ENCODE measurements at places on chromosomes 3 and 15.

DNA sequence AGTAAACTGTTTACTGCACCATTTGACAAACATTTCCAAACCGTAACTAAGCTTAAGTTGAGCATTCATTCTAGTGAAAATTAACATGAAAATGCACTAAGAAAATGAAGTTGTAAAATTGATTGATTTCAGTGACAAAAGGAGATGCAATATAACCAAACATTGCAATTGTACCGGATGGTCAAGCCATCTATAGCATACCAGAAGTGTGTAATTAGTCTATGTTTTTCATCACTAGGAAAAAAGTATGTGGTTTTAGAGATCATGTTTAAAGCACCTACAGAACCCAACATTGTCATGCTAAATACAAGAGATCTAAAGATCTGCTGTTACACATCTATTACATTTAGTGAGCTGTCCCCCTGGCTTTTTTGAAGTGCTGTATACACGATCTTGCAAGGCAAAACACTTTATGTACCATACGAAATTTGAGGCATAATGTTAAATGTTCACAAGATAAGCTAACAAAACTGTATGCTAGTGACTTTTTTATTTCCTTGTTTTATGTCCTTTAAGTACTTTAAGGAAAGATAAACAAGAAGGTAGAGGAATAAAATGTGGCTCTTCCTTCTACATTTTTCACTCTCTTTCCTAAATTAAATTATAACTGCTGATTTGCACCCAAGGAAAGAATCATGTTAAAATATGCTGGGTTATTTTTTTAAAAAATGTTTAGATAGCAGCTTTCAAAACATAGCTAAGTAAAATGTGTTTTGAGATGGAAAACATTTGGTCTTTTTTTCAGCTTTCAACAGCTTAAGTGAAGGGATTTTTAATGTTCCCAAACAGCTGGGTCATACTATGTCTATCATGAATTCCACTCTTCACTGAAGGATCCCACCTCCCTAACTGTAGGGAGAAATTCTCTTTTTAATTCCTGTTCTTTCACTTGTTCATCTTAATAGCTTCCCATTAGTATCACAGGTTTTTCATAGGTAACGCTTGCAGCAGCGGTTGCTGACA, 498.0 kb downstream of the MECOM start:
- DNase-seq: no peak

GRCh38 chr3:186988806-186989205, 58.5 kb downstream of the ST6GAL1 start:
- DNase-seq: no peak

DNA sequence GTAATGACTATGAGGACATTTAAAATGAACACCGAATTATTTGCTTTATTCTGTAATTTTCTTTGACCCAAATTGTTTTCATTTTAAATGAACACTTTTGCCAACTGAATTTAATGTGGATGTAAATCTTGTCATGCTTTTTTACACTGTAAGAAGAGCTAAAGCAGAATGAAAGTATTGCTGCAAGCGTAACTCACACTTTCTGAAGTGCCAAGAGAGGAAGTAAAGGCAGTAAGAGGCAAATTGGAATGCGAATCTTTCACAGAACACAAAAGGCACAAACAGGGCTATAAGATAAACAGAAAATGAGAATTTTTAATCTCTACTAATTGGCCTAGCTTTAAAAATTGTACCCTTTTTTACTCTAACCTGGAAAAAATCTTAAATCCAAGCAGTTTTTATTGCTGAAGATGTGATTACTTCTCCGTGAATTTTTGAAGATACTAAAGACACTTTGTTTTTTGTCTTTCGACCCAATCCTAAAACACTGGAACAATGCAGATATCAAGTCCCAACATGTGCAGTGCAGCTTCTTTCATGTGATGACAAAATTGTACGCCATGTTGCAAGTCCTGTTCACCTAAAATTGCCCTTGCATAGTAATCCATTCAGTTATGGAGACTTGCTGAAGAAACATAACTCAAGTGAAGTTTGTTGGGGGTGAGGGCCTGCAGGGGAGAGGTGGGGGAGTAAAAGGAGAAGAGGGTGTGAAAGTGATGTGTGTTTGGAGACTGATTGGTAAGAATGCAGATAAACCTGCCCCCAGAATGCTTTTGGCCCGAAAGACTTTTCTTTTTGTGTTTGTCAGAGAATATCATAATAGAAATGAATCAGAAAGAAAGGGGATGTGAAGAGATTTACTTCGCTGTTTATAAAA, 1.4 kb downstream of the ARID3B start:
- no peak for DNase-seq

GRCh38 chr3:49878686-49879085, 9.0 kb upstream of the CAMKV start:
- DNase-seq: no peak

DNA sequence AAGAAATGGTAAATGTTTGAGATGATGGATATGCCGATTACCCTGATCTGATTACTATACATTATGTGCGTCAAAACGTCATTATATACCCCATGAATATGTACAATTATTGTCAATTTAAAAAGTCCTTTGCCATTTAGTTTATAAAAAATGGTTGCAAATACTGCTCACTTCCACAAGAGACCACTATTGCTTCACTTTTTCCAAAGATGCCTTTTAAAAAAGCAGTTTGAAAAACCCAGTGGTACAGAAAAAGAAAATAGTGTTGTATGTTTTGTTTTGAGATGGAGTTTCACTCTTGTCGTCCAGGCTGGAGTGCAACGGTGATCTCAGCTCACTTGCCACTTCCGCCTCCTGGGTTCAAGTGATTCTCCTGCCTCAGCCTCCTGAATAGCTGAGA, 39.3 kb downstream of the EDEM1 start:
- DNase-seq: no peak

GRCh38 chr3:54069961-54070360, 52.4 kb upstream of the CACNA2D3 start:
- peak; percentile 29 for DNase-seq

GRCh38 chr3:120450600-120451271, at the start of gene FSTL1:
Gene FSTL1, minus strand, starts transcription at chr3:120450992. Its CDS starts 246 bp downstream, at chr3:120450746.
- no peak for DNase-seq

DNA sequence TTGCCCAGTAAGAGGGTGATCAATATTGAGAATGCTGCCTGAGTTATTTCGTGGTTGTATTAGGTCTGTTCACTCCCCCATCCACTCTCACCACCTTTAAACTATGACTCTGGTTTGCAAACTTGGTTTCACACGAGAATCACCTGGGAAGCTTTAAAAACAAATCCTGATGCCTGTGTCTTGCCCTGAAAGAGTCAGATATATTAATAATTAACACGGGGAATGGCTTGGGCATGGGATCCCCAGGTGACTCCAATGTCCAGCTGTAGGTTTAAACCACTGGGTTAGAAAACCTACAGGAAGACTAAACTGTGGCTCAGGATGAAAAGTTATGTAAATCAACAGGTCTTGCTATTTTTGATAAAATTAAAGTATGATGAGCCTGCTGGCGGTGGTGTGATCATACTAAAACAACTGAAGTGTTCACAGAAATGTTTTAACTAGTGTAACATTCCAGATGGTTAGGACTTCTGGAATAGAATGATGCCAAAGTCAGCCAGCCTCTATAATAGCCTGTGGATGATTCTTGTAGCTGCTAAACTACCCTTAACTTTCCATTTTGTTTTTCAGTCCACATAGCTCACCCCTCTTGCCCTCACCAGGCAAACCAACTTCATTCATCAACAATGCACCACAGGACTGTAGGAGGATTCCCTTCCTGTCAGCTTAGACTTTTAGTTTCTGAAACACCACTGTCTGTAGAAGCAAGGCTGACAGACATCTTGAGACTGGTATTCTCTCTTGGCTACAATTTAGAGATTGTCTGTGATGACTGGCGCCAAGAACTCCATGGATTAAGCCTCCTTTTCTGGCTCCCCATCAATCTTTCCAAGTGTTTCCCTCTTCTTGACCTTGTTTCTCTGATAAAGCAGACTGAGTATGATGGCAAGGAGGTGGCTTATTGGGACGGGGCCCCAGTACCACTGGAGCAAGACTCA, 119.1 kb upstream of the ADAMTS9 start:
- DNase-seq: no peak

DNA sequence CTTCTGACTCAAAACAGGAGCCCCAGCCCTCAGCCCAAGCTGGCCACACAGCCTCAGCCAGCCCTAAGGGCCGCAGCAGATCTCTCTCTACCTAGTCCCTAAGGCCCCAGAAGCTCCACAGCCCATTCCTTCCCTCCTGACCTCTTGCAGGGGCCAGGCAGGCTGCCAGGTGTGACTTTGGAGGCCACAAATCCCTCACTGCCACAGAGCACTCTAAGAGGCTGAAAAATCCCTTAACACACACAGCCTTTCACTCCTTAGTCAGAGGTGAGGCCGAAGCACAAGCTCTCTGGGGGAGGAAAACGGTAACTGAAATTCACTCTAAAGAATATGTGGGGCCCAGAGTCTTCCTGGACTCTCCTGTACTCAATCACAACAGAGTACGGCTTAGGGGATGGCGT, 23.3 kb downstream of the LRRC2 start:
- no peak for DNase-seq

DNA sequence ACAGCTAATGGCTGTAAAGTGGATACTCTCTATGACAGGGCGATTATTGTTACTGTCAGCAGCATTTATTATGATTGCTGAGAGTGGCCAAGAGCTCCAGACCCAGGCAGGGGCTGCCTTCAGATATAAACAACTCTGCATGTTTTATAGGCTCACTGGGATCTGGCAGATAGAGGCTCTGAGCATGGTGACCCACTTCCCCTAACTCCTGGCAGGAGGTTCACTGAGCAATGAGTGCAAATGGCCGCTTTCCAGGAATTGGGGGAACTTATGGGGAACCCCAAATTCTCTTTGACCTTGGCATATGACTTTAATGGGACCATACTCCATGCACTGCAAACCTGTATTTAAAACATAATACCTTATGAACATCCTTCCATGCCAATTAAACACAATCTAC, 59.0 kb downstream of the SCN5A start:
- no peak for DNase-seq

DNA sequence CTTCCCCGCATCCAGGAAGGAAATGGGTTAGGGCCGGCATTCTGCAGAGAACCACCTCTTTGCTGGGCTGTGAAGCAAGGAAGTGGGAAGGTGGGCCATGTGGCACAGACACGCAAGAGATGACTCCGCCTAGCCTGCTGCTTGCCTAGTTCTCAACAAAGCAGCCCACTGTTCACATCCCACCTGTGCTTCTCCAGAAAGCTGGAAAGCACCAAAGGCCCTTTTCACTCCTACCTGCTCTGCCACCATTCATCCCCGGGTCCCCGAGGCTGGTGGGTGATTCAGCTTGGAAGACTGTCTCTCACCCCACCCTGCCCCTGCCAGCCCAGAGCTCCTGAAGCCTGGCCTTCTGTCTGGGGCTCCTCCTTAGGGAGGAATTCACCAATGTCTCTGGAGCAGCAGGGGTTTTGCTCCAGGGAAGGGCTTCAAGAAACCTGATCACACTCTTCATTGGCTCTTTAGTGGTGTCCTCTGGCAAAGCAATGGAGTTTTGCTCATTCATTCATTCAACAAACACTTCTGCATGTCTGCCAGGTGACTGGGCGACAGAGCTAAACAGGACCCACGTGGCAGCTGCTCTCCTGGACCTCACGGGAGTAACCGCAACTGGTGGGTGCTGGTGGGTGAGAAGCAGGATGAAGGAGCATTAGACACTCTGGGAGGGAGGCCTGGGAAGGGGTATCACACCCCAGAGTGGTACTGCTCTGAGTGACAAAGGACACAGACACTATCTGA, 145.4 kb upstream of the TLE3 start:
- DNase-seq: no peak

DNA sequence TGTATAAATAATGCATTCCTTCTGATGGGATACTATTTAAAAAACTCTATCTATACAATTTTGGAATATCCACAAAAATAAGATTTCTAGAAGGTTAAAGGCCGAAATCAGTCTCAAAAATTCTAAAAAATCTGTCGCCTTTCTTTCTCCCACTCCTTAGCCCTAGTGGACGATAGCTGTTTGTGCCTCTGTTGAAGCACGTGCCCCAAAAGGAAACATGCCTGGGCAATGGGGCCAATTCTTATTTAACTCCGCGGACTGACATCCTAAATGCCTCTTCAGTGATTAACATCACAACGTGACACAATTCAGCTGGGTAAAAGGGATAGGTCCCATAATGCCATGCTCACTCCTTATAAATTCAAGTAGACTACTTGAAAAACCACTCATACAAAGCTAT, 65.1 kb downstream of the GAP43 start:
- no peak for DNase-seq

GRCh38 chr15:63041974-63042876, at the start of gene TPM1:
Gene TPM1, plus strand, starts transcription at chr15:63042747. Its CDS starts 83 bp downstream, at chr15:63042830.
- DNase-seq: no peak

DNA sequence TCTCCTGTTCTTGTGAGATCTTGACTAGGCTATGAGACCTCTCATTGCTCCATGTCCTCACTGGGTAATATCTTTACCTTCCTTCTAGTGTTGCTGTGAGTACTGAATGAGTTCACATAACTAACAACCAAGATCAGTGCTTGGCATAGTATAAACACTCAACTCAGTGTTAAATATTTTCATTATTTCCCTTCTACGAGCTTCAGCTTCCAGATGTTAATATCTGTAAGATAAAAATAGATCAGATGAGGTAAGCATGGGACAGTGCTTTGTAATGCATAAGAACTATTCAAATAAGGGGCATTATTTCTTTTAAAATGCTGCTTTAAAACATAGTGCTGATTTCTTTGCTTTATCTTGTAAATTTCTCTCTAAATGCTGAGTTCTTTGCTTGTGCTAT, 130.8 kb downstream of the DIPK2A start:
- no peak for DNase-seq

- DNase-seq: no peak
Observed at GRCh38 chr15:98428253-98428989, 219.9 kb upstream of the IGF1R start.

- DNase-seq: no peak
Observed at GRCh38 chr3:46921041-46921440, 43.5 kb downstream of the PTH1R start.

- DNase-seq: no peak
Observed at GRCh38 chr15:39850436-39850835, 67.8 kb upstream of the FSIP1 start.

- no peak for DNase-seq
Observed at GRCh38 chr3:99532246-99532645, 106.1 kb upstream of the COL8A1 start.

GRCh38 chr3:45488591-45488990, 100.2 kb downstream of the LARS2 start:
- no peak for DNase-seq

- DNase-seq: no peak
Observed at GRCh38 chr3:101142160-101142559, 148.9 kb upstream of the ABI3BP start.

- no peak for DNase-seq
Observed at GRCh38 chr15:85280203-85280602, 100.2 kb upstream of the AKAP13 start.

DNA sequence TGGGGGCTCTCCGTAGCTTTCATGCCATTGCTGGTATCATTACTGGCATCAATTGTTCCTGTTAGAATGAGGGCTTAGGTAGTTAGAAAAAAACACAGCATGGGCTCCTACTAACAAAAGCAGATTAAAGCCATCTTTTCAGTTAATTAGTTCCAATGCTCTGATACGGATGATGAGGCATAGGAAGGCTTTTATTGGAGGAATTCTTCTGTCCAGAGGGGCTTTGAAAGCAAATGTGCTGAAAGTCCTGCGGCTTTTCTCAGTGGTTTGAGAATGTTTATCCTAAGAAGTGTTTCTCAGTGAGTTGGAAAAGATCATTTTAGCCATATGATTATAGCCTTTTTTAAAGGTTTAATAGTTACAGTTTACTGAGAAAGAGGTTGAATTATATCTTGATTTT, 198.5 kb downstream of the THSD4 start:
- DNase-seq: no peak
